Activated naive CD4-positive, alpha-beta T cell treated with anti-CD3 and anti-CD28 coated beads, Interleukin-2, amount 10 ng/mL, durations not matched to agents 5 hours and 36 hours (primary cell): ENCODE measurements at places on chromosomes 7 and 10. TPM values are rescaled to one million over a fixed set of nuclear protein-coding genes. Genes with fewer than 3 reads are reported as not detected.

Gene HDAC9
- 0.13 TPM for total RNA-seq

Gene TNS3
- 0.03 TPM for total RNA-seq

Gene CCDC172
- not detected for total RNA-seq

Gene PNLIPRP2
- total RNA-seq = not detected

Gene LRRC61
- 15.3 TPM for total RNA-seq
